Activated CD8-positive, alpha-beta memory T cell treated with anti-CD3 and anti-CD28 coated beads for 4 hours (primary cell): ENCODE measurements at places on chromosomes 2 and 18.

DNA sequence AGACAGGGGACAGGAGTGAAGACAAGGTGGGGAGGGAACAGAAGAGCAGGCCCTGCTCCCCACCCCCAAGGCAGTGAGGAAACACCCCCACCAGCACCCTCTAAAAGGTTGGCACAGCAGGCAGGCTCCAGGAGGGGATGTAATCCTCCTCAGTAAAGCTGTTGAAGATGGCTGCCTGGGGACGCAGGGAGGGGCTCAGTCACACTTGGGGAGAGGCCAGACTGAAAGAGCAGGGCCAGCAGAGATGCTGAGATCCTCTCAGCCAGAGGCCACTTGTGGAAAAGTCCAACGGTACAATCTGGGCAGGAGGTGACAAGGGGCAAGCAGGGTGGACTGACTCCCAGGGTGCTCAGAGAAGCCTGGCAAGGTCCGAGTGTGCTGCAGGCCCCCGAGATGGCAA is 154.8 kb upstream of the ID2 start:
- DNase-seq, result no peak

DNA sequence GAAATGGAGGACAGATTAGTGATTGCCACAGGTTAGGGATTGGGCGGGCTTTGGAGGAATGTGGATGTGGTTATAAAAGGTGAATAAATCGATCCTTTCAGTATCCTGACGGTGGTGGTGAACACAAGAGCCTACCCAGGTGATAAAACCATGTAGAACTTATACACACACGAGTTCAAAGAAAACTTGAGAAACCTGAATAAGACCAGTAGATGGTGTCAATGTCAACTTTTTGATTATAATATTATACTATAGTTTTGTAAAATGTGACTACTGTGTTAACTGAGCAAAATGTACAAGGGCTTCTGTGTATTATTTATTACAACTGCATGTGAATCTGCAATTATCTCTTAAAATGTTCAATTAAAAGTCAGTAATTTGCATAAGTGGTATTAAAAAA is 136.3 kb downstream of the ERBB4 start:
- DNase-seq, result no peak

DNA sequence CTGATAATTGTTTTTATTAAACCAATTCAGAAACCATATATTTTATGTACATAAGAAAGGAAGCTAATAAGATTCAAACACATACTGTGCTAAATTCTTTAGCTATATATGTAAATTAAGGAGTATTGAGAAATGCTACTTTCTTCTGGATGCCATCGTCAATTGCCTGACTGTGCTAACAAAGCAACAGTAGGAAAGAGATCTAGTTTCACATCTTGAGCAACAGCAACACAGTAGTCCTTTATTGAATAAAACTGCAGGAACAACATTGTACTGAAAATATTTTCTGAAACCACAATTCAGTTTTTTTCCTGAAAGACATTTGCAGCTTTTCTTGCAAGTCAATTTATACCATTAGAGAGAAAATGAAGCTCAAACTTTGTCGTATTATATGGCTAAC is 1404.9 kb upstream of the SLC39A10 start:
- DNase-seq, result no peak

DNA sequence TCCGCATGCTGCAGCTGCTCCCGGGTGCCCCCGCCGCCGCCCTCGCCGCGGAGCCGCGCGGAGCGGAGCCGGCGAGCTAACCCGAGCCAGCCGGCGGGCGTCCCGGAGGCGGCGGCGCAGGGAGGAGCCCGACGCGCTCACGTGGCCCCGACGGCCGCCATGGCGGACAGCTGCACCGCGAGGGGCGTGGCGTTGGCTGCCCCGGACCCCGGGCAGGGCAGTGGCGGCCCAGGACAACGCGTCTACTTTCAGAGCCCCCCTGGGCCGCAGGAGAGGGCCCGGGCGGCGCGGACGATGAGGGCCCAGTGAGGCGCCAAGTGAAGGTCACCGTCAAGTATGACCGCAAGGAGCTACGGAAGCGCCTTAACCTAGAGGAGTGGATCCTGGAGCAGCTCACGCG is 30.0 kb upstream of the CCNYL1 start:
- DNase-seq, result no peak

DNA sequence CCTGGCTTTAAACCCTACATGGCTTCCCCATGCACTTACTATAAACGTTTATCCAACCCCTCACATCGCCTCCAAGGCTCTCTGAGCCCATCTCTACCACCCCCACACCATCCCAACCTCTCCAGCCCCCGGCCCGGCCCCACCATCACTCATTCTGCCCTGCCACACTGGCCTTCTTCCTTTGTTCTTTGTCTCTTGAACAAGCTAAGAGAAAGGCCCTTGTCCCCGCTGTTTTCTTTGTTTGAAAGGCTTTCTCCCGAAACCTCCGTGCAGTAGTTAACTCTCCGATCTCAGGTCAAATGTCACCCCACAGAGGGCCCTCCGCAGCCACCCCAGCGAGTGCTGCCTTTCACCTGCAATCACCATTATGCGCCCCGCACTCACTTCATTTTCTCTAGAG is 100.4 kb downstream of the AFF3 start:
- no peak for DNase-seq

DNA sequence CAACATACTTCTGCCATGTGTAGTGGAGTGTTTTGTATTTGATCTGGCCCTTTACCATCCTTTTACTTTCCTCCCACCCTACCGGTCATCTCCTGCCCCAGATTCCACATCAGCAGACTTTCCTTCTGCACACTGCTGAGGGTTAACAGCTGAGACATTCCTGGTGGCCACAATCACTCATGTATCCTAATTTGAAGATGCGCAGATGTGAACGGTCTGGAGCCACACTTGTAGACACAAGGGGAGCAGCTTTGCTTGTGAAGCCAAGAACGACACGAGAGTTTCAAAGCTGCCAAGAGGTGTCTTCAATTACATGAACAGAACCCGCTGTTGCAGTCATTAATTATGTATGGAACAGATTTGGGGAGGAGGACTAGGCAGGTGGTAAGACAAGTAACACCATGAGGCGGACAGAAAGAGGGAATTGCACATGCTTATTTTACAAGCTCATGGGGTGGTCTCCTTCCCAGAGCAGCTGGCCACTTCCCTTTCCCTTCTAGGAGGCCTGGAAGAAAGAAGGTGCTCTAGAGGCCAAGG is 260.7 kb upstream of the KLHL29 start:
- no peak for DNase-seq

- DNase-seq, result no peak
These were observed 31.0 kb downstream of the ACVR1 start for GRCh38 chr2:157845081-157845480.

DNA sequence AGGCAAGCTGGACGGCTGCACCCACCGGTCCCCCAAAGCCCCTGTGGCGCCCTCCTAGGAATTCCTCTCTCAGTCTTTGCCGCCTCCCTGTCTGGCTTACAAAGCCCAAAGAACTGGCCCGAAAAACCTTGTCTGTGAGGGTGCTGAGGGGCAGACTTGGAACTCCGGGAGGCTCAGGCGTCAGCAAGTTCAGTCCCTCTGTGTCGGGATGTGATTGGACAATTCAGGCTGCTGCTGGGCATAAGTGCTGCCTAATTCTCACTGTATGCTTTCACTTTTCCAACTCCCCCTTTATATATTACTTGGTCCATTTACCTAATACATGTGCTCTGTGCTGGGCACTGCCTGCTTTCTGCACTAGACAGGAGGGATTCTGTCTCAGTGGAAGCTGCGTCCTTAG is 20.3 kb upstream of the SH3RF3 start:
- DNase-seq, result no peak

DNA sequence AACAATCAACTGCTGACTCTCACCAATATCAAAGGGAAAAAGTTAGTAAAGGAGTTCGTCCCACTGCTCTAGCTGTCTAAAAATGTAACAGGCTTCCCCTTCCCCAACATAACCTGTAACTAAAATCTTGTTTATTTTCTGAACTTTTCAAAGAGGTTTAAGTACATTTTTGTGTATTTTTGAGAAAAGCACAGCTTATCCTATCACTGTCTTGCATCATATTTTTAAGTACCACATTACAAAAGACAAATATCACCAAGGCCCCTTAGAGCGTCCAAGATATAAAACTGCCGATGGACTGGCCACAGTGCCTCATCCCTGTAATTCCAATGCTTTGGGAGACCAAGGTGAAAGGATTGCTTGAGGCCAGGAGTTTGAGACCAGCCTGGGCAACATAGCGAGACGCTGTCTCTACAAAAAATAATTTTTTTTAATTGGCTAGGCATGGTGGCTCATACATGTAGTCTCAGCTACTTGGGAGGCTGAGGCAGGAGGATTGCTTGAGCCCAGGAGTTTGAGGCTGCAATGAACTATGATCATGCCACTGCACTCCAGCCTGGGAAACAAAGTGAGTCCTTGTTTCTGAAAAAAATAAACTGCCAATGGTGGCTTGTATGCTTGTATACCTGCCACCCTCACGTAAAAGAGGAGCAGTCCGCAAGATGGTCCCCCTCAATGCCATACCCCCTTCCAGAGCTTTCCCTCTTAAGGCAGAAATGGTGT is 21.2 kb upstream of the LAPTM4A start:
- no peak for DNase-seq

GRCh38 chr2:179578171-179578916 is 283.1 kb downstream of the ZNF385B start:
- DNase-seq, result no peak

- DNase-seq, result no peak
These were observed 510.5 kb upstream of the FSHR start for GRCh38 chr2:49664827-49665226.

DNA sequence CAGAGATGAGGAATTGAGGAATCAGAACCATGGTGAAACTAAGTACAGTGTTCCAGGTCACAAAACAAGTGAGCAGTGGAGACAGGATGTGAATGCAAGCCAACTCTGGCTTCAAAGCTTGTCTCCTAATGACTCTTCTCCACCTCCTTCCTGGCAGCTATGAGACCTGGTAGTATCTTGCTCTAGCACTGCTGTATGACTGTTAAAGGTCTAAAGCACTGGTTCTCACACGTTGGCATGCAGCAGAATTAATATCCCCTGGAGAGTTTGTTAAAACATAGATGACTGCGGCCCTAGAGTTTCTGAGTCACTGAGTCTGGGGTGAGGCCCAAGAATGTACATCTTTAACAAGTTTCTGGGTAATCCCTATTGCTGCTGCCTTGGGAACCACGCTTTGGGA is 63.3 kb downstream of the SUCLG1 start:
- no peak for DNase-seq

GRCh38 chr2:233011268-233011650 is 1.8 kb downstream of the NGEF start:
- DNase-seq, result no peak

DNA sequence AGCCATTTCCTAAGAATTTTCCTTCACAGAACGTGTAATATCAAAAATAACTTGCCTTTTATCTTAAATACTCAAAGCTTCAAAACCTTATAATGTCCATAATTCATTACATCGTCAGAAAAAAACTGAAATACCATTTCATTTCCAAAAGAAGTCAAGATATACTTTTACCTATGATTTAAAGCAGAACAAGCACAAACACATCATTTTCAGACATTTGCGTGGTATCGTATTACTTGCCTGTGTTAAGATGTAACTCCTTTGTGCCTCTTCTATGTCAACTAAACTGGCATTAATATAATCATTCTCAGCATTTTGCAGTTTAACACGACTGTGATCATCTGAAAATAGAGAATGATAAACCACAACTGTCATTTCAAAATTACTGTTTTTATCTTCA is 47.5 kb downstream of the PTPN2 start:
- no peak for DNase-seq

DNA sequence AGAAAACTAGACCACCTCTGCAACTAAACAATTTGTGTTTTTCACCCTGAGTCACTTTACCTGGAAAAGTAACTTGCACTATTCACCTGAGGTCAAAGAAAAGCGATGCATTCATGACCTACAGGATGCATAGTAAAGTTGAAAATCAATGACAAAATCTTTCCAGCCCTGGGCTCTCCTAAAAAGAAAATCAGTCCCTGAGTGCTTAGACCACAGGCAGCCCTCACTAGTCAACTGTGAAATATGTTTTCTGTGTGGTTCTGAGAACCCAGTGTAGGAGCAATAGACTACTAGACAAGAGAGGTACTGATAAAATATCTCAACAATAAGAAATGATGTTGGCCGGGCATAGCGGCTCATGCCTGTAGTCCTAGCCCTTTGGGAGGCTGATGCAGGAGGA is 133.1 kb downstream of the TXNL1 start:
- DNase-seq, result no peak

- DNase-seq, result no peak
These were observed 225.4 kb downstream of the LOXHD1 start for GRCh38 chr18:46431522-46432171.

DNA sequence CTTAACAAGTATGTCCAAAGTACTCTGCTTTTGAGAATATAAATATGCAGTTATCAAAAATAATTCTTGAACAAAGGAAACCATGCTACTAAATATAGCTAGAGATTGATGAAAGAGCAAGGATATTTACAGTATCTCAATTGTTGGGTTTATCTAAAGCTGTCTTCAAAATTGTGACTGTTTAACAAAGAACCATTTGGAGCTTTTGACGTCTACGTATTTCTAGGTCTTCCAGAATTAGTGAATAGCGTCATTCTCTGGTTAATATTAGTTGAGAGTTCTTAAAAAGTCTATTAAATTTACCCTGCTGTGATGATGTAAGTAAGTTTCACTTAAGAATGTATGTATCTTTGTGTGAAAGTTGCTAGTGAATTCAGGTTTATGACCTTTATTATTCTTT is 223.1 kb upstream of the SIX3 start:
- DNase-seq, result no peak

DNA sequence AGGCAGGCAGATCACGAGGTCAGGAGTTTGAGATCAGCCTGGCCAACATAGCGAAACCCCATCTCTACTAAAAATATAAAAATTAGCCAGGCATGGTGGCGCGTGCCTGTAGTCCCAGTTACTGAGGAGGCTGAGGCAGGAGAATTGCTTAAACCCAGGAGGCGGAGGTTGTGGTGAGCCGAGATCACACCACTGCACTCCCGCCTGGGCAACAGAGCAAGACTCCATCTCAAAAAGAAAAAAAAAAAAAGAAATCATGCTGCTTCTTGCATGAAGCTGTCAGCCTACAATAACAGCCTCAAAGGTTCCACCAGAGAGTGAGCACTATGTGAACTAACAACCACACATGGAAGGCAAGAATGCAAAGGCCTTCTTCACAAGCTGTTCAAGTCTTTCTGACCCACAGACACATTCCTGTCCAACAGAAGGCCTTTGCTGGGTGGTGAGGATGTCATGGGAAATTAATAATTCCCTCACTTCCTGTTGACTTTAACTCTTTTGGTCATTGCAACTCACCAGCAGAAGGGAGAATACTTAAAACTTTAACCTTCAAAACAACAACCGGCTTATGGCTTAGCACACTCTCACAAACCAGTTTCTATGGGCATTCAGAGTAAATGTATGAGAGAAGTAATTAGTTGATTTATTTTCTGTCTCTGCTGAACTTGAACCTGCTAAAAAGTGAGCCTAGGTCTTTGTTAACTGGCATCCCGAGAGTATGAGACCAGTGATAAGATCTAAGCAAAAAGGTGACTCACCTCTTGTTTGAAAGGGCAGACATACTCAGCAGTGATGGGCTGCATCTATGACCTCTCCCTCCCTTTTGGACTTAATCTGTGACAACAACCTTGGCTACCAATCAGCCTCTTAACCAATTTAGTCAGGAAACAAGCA is 11.8 kb downstream of the PLEKHM3 start:
- no peak for DNase-seq

- no peak for DNase-seq
These were observed 142.1 kb downstream of the ASXL3 start for GRCh38 chr18:33720133-33720532.

GRCh38 chr2:42328148-42328833 is 32.7 kb downstream of the COX7A2L start:
- no peak for DNase-seq

- DNase-seq, result no peak
These were observed 1490.0 kb upstream of the NXPH2 start for GRCh38 chr2:140270224-140270623.
